Left cardiac atrium (tissue), 4 donors: ENCODE measurements at places on chromosomes 5 and 9. TPM values are rescaled to one million over a fixed set of nuclear protein-coding genes. Genes with fewer than 3 reads are reported as not detected.

GRCh38 chr9:97473717-97474116 lies 27.7 kb upstream of the TMOD1 start:
- no peak for DNase-seq

DNA sequence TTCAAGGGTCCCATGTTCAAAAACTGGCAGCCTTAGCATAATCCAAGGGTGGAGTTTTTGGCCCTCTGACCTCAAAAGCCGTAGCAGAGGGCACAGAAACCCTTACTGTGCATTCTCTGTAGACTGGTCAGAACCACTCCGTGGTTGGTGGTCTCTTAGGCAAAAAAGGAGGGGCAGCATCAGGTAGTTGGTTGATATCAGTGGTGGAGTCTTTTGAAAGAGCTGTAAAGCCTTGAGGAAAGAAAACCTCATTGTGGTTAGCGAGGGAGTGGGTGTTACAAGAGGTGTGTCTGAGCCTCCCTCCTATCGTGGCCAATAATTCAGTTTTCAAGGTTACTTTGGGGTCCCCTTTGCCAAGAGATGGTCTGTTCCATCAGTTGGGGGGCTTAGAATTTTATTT lies 40.9 kb downstream of the ARHGEF28 start:
- no peak for DNase-seq

DNA sequence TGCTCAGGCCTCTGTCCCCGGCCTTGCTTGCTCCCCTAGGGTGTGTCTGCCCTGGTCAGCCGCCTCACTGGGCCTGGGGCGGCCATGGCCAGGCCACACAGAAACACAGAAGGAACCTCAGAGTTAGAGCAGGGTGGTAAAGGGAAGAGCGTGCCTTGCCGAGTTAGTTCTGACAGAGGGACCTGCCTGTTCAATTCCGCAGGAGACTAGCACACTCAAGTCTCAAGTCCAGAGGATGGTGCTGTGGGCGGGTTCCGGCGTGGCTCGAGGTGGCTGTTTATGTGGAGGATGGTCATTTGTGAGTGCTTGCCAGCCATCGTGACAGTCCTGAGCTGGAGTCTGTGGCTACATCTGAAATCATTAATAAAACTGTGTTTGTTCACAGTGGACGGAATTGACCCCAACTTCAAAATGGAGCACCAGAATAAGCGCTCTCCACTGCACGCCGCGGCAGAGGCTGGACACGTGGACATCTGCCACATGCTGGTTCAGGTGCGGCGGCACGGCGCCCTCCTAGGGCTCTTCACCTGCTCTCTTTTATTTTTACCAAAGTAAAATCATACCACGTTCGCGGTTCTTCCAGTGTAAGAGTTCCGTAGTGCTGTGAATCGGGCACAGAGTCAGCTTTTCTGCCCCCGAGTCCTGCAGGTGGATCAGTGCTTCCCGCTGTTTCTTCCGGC lies 95.5 kb upstream of the CACNA1B start:
- DNase-seq: no peak

DNA sequence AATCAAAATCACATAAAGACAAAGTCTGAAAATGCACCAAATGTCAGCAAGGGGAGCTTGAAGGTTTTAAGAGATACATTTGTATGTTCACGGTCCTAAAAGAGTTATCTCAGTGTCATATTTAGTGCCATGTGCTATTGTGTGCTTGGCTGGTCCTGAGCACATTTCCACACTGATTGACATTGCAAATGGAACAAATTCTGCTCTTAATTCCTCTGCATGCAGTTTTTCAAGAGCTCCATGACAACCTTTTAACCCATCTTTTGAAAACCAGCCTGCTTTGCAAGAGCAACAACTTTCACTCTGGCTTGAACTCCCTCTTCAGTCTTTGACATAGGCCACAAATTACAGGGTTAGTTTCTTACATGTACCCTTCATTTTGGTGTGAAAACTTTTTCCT lies 175.4 kb upstream of the ACTBL2 start:
- no peak for DNase-seq

DNA sequence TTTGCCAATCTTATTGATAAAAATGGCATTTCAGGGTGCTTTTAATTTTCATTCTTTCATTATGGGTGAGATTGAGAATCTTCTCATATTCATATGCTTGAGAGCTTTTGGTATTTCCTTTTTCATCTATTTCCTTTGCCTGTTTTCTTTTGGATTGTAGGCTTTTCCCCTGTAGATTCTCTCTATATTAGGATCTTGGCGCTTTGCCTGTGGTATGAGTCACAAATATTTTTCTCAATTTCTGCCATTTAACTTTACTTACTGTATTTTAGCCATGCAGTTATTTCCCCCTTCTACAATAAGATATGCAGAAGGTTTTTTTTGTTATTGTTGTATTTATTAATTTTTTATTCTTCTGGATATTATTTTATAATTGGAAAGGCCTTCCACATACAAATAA lies 21.5 kb upstream of the KLF9 start:
- DNase-seq: no peak

DNA sequence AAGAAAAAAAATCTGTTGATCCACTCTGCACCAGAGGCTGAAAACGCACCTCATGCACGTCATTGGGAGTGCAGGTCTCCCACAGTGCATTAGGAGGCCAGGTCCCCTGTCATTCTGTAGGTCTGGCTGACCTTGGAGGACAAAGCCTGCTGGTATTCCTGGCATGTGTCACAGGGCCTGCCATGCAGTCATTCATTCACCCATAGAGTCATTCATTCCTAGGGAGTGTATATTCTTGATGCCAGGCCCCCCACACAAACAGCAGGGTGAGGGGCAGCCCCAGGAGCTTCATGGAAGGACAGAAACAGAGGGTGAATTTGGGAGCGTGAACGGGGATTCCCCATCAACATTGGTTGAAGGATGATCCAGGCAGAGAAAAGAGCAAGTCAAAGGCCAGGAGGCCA lies 2.2 kb downstream of the GBGT1 start:
- peak; percentile 18 for DNase-seq

DNA sequence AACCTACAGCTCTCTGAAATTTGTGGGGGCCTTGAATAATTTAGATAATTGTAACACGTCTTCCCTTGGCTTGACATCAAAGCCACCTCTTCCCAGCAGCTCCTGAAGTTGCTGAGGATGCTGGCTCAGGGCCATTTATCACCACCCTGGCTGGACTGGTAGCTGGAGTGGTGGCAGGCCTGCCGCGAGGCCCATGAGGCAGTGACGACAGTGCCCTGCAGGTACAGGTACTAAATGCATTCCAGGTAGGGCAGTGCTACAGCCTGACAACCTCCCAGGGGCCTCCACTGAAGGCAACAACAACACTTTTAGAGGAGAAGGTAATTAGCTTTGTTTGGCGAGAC lies 270.2 kb upstream of the KLF4 start:
- no peak for DNase-seq

- DNase-seq: no peak
These were observed 68.7 kb upstream of the GRHPR start for GRCh38 chr9:37353791-37354190.

DNA sequence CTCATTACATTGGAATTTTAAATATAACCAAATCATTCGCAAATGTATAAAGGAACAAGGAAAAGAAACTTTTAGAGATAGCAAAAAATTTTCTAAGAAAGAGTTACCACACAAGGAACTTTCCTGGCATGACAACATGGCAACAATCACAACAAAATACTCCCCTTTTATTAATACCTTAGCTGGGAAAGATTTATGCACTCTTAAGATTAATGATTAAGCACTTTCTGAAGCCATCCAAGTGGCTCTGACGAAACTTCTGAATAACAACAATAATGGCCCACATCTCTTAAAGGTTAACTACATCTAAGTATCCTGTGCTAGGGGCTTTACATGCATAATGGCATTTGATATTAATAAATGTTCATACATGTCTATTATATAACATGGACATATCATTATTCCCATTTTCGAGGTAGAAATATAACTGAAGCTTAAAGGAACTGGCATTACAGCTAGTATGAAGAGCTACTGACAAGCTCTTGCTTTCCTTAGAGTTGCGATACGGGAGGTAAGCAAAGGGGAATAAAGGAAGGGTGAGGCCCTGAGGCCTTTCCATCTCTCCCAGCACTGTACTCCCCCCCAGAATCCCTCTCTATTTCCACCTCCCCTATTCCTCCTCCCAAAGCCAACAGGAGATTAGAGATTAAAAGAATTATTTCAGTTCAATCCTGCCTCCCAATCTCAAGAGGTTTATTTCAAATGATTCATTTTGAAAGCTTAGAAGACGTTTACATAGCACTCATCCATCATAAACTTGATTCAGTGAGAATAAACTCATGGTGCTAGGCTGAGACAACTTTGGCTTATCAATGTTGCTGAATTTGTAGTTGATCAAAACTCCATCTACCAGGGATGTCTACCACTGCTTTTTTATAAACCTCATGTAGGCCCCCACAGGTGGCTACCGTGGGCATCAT lies 9.6 kb downstream of the MTMR12 start:
- no peak for DNase-seq

- no peak for DNase-seq
These were observed 55.9 kb downstream of the TMC1 start for GRCh38 chr9:72577212-72577753.

DNA sequence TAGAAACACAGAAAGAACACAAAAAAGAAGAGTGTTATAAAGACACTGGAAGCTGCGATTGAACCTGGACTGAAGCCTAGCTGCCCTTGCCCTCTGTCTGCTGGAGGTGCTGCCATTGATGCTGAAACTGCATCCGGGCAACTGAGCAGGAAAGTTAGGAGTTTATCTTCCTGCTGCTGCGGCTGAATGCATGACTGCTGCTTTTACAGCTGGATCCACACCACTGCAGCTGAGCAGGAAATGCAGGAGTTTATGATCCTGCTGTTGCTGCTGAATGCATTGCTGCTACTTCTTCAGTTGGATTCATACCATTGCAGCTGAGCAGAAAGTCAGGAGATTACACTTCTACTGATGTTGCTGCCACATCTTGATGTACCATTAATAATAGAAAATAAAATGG lies 21.8 kb upstream of the JAKMIP2 start:
- DNase-seq: no peak

- DNase-seq: no peak
These were observed 667 bp downstream of the FBXO10 start for GRCh38 chr9:37575511-37575914.

DNA sequence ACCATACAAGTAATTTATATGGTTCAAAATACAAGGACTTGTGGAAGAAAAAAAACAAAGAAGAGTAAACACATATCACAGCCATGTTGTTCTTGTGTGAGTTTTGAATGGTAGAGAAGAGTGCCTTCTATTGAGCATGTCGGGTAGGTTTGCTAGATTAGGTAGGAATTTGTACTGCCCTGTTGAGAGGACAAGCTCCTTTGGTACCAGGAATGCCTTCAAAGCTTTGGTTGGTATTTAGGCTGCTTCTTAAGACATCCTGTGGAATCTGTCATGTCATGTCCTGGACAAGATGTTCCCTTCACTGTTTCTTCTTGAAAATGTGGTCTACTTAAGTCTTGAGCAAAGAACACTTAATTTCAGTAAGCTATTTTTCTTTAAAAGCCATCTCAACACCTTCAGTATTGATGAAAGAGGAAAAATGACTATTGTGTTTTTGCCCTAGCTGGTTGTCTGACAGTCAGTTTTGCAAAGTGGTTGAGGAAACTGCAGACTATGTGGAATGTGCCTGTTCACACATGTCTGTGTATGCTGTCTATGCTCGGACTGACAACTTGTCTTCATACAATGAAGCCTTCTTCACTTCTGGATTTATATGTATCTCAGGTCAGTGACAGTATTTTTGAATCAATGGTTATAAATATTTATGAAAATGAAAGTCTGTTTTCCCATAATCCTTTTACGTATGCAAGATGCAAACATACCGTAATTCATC lies 296.9 kb downstream of the ADGRV1 start:
- DNase-seq: no peak

GRCh38 chr9:2157277-2158110 lies 142.3 kb downstream of the SMARCA2 start:
- peak; percentile 46 for DNase-seq

DNA sequence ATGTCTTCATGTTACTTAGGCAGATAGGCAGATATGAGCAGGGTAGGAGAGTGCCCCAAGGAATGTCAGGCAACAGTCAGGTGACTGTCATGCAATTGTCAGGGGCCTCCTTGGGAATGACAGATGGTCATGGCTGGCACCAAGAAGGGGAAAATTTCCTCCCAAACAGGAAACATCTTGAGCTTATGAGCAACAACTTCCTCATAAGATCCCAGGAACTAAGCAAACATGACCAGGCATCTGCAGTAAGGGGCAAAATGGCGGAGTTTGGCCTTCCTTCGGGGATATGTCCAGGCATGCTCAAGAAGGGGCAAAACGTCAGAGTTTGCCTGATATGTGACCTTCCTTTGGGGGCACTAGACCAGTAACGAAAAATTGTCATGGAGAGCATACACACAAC lies 591.8 kb downstream of the PDE4D start:
- DNase-seq: no peak

DNA sequence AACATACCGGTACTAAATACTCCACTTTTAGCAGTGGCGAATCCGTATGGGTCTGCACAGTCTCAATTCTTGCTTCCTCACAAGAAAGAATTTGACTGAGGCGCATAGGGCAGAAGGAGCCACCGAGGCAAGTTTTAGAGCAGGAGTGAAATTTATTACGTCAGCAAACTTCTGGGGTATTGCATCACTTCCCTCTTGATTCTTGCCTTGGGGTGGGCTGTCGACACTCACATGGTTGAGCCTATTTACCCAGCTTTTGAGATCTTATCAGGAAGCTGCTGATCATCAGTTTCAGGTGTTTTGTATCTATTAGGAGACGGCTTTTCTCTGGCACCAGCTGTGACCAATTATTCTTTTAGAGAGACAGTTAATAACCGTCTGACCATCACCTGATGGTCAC lies 111.5 kb upstream of the CCNH start:
- DNase-seq: no peak

- DNase-seq: no peak
These were observed 423.0 kb upstream of the BRINP1 start for GRCh38 chr9:119792242-119792641.

GRCh38 chr9:131407717-131408195 lies 13.9 kb downstream of the PRRC2B start:
- DNase-seq: peak; percentile 59

DNA sequence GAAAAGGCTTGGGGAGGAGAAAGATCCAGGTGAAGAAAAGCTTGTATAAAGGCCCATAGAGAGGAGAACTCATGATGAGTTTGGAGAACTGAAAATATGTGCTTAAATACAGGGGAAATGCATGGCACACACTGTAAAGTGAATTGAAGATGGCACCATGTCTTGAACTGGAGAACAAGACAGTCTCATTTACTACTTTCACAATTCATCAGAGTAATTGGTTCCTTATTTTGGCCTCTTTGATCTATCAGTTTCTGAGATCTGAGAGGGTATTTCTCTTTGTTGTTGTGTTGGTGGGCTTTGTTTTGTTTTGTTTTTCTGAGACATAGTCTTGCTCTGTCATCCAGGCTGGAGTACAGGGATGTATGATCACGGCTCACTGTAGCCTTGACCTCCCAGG lies 98.2 kb downstream of the CEMIP2 start:
- DNase-seq: no peak

- no peak for DNase-seq
These were observed 94.0 kb upstream of the ALDH1B1 start for GRCh38 chr9:38298503-38298902.

- no peak for DNase-seq
These were observed 24.2 kb downstream of the LIFR start for GRCh38 chr5:38532165-38532669.

Gene OSMR
- total RNA-seq: 60.6 TPM

Gene C5orf34
- total RNA-seq: 0.44 TPM

Gene FRMD3
- 63.6 TPM for total RNA-seq

Gene ZNF454
- 2.2 TPM for total RNA-seq

Gene TMEM203
- 34.5 TPM for total RNA-seq

Gene DNM1
- 11.3 TPM for total RNA-seq
